ENCODE measurements at places on chromosomes 2 and 18.

DNA sequence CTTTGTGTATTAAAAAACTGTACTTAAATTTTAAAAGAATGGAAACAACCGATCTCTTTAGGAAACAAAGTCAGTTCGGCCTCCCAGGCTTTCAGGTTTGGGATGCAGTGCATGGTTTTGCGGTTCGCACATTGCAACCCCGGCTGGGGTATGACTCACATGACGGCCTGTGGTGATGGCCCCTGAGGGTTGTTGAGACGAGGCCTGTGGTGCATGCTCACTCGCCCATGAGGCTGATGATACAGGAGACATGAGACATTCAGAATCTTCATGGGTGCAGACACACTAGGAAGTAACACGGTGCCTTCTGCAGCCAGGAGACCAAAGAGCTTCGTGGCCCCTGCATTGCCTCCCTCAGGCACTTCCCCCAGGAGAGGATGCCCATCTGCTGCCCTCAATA, 724.6 kb upstream of the SALL3 start:
- no peak for DNase-seq

- DNase-seq: no peak
Measured at GRCh38 chr2:6605836-6606505, 259.7 kb downstream of the CMPK2 start.

DNA sequence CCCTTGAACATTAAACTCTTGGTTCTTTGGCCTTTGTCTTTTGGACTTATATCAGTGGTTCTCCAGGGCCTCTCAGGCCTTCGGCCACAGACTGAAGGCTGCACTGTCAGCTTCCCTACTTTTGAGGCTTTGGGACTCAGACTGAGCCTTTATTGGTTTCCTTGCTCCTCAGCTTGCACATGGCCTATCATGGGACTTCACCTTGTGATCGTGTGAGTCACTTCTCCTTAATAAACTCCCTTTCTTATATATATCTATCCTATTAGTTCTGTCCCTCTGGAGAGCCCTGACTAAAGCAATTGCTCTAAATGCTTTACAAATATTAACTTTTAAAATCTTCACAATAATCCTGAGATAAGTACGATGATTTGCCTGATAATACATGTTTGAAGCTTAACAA, 353.6 kb upstream of the TRIB2 start:
- DNase-seq: no peak

DNA sequence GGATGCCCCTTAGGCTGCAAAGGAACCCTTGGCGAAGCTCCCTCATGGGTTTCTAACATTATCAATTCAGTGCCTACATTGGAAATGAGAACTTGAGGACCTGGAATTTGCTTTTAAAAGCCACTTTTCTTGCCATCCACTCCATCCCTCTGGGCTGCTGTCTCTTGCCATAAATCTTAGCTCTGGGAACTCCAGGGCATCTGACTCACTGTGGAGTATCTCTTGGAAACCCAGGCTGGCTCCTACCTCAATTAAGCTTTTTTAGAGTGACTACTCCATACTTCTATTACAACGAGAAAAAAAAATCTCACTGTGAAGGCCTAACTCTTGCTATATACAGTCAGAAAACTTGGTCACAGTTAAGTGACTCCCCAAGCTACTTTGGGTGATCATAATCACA, 227.2 kb upstream of the SETBP1 start:
- DNase-seq: no peak

DNA sequence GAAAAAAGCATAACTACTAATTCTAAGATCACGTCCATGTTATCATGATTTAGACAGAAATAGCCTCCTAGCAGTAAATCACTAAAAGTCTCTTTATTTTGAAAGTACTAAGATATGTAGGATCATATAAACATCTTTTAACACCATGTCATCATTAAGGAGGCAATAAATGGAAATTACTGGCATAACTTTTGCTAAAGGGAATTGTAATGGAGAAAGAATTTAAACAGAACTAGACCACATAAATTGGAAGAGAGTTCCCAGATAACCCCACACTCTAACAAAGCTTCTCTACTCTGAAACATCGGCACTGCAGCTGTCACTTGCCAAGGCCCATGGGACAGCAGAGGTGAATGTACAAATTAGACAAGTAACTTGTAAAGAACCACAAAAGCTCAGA, 29.5 kb downstream of the STK39 start:
- DNase-seq: peak; percentile 92

DNA sequence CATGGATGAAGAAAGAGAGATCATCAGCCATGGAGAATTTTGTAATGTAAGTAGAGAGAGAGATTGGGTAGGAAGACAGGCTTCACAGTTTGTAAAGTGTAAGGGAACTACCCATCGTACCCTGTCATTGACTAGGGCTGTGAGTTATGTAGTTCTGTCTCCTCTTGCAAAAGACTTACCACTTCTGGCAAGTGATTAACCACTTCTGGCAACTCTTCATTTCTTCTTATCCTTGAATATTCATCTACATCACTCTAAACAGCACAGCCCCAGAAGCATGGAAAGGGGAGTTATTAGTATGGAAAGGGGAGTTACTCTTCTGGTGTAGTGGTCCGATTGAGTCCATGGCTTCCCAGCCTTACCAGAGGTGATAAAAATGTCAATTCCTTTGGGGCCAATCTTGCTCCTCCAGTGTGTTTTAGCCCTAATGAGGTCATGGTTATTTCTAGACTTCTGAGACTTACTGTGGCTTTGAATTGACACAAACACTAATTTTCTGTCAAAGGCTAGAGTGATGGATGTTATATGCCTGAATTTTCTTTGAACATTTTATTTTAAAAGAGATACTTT, 52.0 kb downstream of the STAT1 start:
- no peak for DNase-seq

DNA sequence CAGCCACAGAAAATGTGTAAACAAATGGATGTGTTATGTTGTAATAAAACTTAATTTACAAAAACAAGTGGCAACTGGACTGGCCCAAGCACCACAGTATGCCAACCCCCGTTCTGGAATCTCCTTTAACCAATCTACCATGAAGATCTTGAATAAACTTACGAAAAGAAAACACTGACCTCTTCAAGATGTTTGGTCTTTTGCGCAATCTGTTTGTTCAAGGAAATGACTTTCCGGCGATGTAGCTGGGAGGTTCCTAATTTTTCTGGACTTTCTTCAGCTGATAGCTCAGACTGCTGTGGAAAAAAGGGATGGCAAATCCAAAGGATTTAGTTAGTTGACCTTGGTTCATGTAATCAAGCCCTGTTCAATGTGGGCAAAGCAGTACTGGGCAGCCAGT, 55.7 kb downstream of the CCDC93 start:
- peak; percentile 66 for DNase-seq

DNA sequence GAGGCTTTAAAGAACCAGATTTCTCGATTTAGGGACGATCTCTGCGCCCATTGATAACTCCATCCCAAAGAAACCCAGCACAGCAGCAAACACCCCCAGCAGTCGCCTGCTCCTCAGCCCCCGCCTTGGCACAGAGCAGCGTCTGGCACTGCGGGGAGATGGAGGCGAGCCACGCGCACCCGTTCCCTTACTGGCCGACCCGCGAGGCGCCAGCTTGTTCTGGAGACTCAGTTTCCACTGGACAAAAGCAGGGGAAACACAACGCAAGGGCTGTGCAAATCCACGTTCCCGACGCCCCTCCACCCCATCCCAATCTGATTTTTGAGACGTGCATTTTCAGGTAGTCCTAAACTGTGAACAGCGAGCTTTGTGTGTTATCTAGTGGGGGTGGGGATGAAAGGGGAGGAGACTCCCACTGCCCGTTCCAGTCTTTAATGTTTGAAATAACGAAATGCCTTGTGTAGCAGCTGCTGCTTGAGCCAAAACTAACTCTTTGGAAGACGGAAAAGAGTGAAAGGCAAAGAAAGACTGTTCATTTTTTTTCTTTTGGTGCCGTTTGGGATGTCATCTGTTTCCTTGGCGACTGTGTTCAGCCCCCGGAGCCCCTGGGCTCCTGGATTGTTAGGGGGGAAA, 143.2 kb downstream of the MEIS1 start:
- DNase-seq: no peak

- no peak for DNase-seq
Measured at GRCh38 chr2:108382196-108382595, 4.4 kb downstream of the SULT1C4 start.

DNA sequence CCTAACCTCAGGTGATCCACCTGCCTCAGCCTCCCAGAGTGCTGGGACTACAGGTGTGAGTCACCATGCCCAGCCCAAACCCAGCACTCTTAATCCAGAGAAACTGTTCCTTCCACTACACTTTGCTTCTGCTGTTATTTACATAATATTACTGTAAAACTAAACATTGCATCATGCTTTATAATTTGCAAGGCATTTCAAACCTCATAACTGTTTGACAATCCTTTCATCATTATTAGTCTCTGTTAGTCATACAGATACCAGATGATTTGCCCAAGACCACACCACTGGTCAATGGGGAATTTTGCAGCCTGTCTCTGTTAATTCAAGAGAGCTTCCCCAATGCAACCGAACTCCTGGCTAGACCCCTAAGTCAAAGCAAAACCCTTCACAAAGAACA, 338.3 kb downstream of the ALK start:
- DNase-seq: peak; percentile 26

- DNase-seq: peak; percentile 16
Measured at GRCh38 chr2:165699946-165700345, 94.1 kb downstream of the GALNT3 start.

- DNase-seq: no peak
Measured at GRCh38 chr2:31429040-31429439, 14.5 kb upstream of the XDH start.

DNA sequence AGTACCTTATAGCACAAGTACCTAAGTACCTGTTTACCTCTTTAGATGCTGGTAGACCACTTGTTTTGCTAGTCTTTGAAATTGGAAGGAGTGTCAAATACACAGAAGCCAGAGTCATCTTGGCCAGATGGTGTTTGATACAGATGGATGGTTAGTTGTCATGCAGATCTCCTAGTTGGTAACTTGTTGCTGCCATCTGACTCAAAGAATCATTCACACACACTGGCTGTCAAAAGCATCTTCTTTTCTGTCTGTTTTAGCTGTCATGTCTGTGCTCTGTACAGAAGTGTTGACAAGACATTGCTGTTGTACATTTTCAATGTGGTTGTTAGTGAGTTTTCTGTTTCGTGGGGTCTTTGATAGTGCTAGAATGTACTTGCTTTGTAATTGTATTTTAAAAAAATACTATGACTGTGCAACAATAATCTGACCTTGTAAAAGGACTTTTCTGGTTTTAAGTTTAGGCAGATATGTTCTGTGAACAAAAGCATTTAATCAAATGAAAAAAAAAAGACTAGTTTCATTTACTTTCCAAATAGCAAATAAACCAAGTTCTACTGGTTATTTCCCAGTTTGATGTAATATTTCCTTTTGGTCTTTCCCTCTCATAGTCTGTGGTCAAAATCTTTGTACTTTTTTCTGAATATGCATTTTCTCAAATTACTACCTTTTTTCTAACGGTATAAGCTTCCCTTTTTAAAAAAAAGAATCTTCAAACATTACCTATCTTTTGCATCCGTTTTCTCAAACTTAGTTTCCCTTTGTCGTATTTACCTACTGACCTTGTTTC, 39.9 kb downstream of the TANK start:
- DNase-seq: peak; percentile 19

DNA sequence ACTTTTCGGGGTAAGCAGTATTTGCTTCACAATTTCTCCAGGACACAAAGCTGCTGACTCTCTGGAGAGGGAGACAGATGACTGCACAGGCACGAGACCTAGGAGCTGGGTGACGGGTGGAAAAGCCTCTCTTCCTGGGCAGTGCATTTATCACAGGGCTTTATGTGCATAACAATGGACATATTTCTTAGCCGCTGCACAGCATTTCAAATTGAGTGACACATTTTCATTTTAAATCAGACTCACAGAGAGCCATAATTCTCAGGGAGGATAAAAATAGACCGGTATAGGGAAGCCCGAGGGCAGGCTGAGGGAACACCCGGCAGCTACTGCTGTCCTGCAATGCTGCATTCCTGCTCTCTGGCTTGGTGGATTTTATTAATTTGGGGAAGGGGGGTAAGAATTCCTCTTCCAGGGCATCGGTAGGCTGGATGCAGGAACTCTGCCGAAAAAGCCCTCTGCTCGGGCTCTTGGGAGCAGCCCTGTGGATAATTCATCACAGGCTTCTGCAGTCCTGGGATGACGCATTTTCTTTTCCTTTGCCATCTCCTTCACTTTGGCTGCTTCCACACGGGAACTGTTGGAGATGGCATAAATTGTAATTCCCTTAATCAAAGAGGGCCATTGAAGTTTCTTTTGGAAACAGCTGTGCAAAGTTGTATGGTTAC, 108.1 kb upstream of the ACAA2 start:
- DNase-seq: no peak

DNA sequence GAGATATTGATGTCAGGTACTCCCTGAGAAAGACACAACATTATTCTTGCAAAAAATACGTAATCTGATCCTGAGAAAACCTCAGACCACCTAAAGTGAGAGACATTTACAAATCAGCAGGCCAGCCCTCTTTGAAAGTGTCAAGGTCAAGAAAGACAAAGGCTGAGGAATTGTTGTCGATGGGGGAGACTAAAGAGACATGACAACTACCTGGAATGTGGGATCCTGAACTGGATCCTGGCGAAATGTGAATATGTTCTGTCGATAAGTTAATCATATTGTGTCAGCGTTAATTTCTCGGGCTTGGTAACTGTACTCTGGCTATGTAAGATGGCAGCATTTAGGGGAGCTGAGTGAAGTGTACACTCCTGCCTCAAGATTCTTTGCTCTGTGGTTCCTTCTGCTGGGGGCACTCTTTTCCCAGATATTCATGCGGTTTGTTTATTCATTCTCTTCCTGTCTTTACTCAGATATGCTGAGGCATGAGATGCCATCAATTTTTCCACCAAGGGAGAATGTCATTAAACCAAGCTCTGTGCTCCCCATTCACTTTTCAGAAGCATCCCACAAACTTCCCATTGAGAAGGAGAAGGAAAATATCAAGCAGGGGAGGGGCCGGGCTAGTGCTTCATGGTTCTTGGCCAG, 154.9 kb downstream of the CAPN13 start:
- DNase-seq: no peak

GRCh38 chr2:17658251-17658843, 95.3 kb downstream of the SMC6 start:
- peak; percentile 55 for DNase-seq

DNA sequence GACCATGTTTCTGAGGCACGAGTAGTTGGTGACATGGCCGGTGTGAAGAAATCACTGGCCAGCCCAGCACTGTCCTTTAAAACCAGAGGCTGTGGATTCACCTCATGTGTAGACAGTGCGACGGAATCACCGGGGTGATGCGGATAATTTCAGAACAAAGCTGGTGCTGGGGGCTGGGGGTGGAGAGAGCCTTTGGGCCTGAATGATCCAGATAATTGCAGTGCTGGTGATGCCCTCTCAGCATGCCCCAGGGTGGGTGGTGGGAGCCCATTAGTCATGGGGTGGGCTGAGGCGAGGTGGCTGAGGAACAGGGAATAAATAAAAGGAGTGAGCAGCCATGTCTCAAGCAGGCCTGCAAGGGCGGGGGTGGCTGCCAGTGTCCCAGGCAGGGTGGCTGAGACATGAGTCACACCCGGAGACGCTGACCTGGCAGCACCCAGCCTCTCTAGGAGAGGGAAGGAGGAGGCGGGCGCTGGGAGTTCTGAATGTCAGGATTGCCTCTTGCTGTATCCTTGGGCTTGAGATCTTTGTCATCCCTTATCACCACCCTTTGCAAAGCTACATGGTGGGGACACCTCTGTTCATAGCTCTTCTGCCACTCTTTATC, 151.1 kb upstream of the MSH6 start:
- DNase-seq: peak; percentile 61
